Thymus (tissue), 14 donors: ENCODE measurements at places on chromosomes 12 and 14.

DNA sequence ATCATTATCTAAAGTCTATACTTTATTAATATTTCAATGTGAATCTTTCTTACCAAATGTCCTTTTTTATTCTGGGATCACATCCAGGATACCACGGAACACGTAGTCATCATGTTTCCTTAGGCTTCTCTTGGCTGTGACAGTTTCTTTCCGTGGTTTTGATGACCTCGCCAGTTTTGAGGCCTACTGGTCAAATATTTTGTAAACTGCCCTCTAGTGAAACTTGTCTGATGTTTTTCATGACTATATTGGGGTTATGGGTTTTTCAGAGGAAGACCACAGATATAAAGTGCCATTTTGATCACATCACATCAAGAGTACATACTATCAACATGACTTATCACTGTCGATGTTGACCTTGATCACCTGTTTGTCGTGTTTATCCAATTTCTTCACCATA, 14.1 kb upstream of the SERPINA6 start:
- no peak for DNase-seq

- DNase-seq: no peak
These were observed 2.9 kb upstream of the PFDN5 start for GRCh38 chr12:53292426-53292825.

- no peak for DNase-seq
These were observed 35.8 kb downstream of the ATP2A2 start for GRCh38 chr12:110316861-110317260.

- peak; percentile 80 for DNase-seq
These were observed 1.5 kb downstream of the KRT8 start for GRCh38 chr12:52903285-52903854.

DNA sequence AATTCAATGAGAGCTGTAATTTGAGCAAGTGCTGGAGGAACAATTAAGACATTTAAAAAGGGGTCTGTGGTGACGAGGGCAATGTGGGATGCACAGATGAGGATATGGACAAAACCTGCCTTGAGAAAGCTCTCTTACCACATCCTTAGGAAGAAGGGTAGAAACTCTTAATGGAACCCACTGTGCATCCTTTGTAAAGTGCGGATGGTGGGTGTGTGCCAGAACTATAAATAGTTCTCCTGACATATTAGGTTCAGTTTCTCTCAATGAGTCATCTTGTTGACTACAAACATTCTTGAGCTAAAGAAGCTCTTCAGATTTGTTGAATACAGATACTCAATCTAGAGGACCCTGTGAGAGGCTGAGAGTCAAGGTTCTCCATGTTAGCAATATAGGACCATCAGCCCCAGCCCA, 106.1 kb upstream of the ANO4 start:
- no peak for DNase-seq

GRCh38 chr14:54669721-54670561, 103.0 kb downstream of the SAMD4A start:
- peak; percentile 38 for DNase-seq

GRCh38 chr12:88693837-88694445, 113.7 kb upstream of the KITLG start:
- DNase-seq: no peak

DNA sequence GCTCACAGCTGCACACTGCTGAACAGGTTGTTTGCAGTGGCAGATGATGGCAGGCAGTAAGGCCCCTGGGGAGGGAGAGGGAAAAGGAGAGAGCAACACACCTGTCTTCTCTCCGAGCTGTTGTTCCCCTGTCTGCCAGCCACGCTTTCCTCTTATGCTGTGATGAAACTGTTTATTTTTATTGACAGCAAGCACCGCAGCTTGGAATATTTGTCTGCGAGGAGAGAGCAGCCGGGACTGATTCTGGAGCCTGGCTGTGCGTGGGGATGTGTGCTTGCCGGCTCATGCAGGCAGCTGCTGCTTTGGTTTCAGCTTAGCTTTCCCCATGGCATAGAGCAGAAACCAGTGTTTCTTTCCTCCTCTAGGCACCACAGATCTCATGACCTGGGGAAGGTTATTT, 58.7 kb upstream of the KCNA5 start:
- no peak for DNase-seq

GRCh38 chr14:106309423-106309822, 783.0 kb downstream of the TMEM121 start:
- no peak for DNase-seq

DNA sequence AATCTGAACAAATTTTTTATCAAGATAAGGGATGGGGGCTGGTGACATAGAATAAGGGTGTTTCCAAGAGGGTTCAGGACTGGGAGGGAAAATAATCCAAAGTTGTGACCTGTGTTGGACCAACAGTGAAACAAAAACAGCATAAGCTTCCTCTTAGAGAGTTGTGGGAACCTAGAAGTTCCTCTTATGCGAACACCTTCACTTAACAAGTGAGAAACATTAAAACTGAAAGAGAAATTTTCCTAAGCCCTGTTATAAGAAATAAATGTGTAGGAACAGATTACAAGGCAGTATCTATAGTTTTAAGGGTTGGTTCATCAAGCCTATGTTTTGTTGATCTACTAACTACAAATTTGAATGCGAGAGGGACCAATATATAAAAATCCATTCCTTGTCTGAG, 58.4 kb downstream of the LLPH start:
- DNase-seq: no peak

DNA sequence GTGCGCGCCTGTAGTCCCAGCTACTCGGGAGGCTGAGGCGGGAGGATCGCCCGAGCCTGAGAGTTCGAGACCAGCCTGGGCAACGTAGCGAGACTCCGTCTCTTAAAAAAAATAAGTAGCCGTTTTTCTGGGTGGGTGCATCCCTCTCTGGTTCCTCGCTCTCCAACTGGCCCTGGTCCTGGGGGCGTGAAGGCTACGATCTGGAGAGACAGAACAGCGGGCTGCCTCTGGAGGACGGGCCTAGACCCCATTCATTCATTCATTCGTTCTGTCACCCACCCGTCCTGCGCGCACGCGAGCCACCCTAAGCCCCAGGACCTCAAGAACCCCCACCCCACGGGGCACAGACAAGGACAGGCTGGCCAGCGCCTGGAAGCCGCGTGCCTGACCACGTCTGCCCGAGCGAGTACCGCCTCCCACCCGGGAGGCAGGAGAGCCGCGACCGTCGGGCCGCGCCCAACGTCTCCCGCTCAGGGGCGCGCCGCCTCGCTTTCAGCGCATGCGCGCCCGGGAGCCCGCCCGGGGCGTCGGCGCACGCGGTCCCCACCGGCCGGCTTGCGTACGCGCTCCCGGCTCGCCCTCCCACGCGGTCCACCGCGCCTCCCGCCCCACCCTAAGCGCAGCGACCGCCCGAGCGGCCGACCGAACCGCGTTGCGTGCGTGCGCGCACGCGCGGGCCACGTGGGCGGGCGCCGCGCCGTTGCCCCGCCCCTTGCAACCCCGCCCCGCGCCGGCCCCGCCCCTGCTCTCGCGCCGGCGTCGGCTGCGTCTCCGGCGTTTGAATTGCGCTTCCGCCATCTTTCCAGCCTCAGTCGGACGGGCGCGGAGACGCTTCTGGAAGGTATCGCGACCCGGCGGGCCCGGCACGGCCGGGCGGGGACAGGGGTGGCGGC, at the start of gene RAN:
RAN (plus strand) TSS at position 781 of the 893 bp plus-strand sequence. CDS start 528 bp downstream, outside the sequence.
- DNase-seq: peak; percentile 90

- DNase-seq: peak; percentile 54
These were observed 21.0 kb downstream of the EEA1 start for GRCh38 chr12:92908108-92908507.
